ENCODE measurements at places on chromosomes 7 and 10. TPM values are rescaled to one million over a fixed set of nuclear protein-coding genes. Genes with fewer than 3 reads are reported as not detected.

- H3K27ac ChIP-seq, result no peak overlapping the region
- no peaks in the 10 kb centered on the region for H3K36me3 ChIP-seq
- H3K4me1 ChIP-seq, result no peaks in the 10 kb centered on the region
- no peaks in the 10 kb centered on the region for H3K27me3 ChIP-seq
- DNase-seq, result no peak
Measured at GRCh38 chr10:28328346-28328745, 25.5 kb upstream of the MPP7 start.

DNA sequence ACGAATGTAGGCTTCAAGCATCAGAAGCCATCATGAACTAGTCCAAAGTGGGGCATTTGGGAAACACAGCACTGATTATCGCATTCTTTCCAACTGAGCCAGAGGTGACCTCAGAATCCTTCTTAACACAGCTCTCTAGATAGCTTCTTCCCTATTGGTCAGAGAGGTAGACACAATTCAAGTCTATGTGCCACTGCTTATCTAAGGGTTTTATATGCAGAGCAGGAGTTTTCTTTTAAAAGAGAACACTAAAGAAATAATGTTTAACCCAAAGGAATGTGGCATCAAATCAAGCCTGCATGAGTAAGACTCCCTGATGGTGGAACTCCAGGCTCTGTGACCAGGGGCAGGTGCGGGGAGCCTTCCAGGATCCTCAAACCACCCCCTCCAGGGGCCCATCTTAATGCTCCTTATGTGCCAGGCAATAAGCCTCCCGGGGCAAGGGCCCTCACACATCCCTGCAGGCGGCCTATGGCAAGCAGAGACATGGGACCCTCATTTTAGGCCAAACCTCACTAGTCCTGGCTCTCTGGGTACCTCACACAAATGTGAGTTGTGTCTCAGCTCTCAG is 13.8 kb downstream of the HSPA12A start:
- no peaks in the 10 kb centered on the region for H3K36me3 ChIP-seq
- no peak overlapping the region for H3K4me3 ChIP-seq

GRCh38 chr10:5720182-5720581 is 35.5 kb downstream of the TASOR2 start:
- H3K4me1 ChIP-seq, result no peaks in the 10 kb centered on the region
- no peak overlapping the region for H3K4me3 ChIP-seq
- no peak for DNase-seq

DNA sequence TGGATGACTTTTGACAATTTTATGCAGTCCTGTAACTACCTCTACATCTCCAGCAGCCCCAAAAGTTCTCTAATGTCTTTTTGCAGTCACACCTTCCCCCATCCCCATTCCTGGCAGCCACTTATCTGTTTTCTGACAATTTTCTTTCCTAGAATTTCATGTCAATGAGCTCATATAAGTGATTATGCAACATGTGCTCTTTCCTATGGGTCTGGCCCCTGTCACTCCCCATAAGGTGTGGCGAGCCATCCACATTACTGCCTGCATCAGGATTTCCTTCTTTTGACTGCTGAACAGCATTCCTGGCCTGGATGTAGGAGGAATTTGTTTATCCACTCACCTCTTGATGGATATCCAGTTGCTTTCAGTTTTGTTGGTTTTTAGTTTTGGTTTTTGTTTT is 146.7 kb upstream of the MGMT start:
- no peak for DNase-seq
- no peak overlapping the region for H3K4me3 ChIP-seq
- H3K27ac ChIP-seq, result no peak overlapping the region
- no peaks in the 10 kb centered on the region for H3K36me3 ChIP-seq
- H3K4me1 ChIP-seq, result no peaks in the 10 kb centered on the region

- DNase-seq, result no peak
- H3K4me1 ChIP-seq, result no peaks in the 10 kb centered on the region
- H3K36me3 ChIP-seq, result no peaks in the 10 kb centered on the region
- no peak overlapping the region for H3K4me3 ChIP-seq
- no peaks in the 10 kb centered on the region for H3K27me3 ChIP-seq
Measured at GRCh38 chr10:77548671-77549070, 88.9 kb downstream of the KCNMA1 start.

The MMP21 gene
- total RNA-seq, result not detected

The TYW1B gene
- total RNA-seq, result 1.9 TPM

The SPDYE5 gene
- not detected for total RNA-seq

The HYAL4 gene
- total RNA-seq, result 0.07 TPM

All from hepatocyte (in vitro differentiated cells).